ENCODE measurements at places on chromosomes 5 and 9. TPM values are rescaled to one million over a fixed set of nuclear protein-coding genes. Genes with fewer than 3 reads are reported as not detected.

FST gene
- 29.2 TPM for total RNA-seq

RPS14 gene
- 822 TPM for total RNA-seq

DNA sequence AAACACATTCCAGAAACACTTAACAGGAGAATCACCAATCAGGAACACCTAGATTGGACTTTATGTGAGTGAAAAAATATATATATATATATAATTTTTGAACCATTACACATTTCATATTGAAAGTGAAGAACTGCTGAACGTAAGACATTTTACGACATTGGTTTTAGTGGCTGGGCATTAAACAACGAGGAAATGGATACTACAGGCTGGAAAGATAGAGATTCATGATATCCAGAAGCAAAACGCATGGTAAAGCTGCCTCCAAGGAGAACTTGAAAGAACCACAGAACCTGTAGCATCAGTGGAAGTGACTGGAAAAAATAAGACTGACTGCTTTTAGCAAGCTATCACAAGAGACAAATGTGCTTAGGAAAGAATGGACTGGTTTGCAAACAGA, 13.2 kb upstream of the NDUFS4 start:
- no peak for DNase-seq

GRCh38 chr9:112925058-112925641, 34.5 kb upstream of the SLC46A2 start:
- no peak for DNase-seq

- no peak for DNase-seq
These were observed 18.0 kb downstream of the NEURL1B start for GRCh38 chr5:172658961-172659501.

DNA sequence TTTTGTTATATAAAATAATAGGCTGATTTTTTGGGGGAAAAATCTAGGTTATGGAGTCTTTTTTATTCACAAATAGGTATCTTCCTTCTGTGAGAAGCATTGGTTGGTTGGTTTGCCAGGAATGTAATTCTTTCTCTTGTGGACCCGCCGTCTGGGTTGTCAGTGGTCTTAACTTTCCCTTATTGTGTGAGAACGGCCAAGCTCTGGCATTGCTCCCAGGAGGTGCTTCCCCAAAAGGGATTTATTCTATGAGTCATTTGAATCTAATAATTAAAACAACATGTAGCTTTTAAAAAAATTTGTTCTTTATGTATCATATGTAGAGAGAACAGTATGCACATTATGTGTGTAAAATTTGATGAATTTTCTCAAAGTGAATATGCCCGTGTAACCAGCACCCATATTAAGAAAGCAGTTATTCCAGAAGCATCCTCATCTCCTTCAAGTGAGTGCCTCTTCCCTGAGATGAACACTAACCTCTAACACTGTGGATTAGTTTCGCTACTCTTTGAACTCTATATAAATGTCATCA, 114.4 kb downstream of the MAST4 start:
- DNase-seq = no peak

DNA sequence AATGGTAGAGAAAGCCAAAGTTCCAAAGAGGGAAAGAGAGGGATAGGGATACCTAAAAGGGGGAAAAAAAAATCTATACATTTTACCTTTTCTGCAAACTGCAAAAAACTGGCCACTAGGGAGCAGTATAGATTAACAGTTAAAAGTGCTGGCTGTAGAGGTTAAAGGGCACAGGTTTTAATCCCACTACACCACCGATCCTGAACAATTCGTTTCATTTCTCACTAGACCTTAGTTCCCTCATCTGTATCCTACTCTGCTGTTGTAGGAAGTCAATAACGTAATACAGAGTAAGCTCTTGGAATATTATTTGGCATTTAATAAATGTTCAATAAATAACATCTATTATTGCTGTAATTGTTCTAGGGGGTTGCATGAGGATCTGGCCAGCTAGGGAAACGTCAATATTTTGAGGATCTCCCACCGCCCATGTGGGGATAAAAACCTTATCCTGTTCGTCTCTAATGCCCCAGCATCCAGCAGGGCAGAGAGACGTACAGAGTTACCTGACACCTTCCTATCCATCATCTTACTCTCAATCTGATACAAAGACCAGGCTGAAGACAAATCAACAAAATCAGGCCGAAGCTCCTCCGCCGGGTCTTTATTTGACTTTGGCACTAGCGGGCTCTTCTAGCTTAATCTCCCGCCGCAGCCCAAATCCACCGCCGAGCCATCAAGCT, 757 bp downstream of the CDC26 start:
- no peak for DNase-seq

DNA sequence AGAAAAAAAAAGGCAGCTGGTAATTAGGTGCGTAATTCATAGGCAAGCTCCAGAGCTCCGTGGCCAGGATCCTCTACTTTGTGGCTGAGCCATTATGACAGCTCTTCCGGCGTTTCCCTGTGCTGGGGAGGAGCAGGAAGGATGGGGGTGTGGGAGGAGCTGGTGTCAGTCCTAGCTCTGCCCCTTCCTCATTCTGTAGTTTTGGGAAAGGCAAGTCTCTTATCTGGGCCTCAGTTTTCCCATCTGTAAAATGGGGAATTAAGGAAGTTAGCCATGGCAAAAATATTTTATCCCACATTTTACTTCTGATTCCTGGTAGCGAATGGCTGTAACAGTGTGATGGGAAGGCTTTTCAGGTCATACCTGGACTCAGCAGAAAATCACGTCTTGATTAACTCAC, 81.1 kb downstream of the SEC61B start:
- DNase-seq = no peak

- DNase-seq = no peak
These were observed 59.9 kb downstream of the CAVIN4 start for GRCh38 chr9:100637787-100638186.

- no peak for DNase-seq
These were observed 7.2 kb downstream of the INSL6 start for GRCh38 chr9:5178126-5178805.

GRCh38 chr9:82418334-82418733, 429.8 kb downstream of the SPATA31D1 start:
- DNase-seq = no peak

DNA sequence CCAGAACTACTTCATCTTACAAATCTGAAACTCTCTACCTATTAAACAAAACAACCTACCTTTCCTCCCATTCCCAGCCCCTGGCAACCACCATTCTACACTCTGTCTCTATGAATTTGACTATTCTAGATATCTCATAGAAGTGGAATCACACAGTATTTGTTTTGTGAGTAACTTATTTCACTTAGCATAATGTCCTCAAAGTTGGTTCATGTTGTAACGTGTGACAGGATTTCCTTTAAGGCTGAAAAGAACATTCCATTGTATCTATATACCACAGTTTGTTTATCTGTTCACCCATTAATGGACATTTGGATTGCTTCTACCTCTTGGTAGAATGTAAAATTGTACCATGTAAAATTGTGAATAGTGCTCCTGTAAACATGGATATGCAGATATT, 70.1 kb upstream of the NXNL2 start:
- DNase-seq = no peak

All from liver (tissue), 10 donors.